ENCODE measurements at places on chromosomes 7 and 10. TPM values are rescaled to one million over a fixed set of nuclear protein-coding genes. Genes with fewer than 3 reads are reported as not detected.

Gene GRID2IP
- 0.29 TPM for total RNA-seq

Gene TRIL
- total RNA-seq: not detected

Gene CYP3A4
- total RNA-seq: not detected

Gene AOC1
- not detected for total RNA-seq

Gene SNX10
- 41.8 TPM for total RNA-seq

Gene GCK
- 1.3 TPM for total RNA-seq

Gene COL28A1
- total RNA-seq: 0.16 TPM

All from activated T-cell treated with anti-CD3 and anti-CD28 coated beads, Interleukin-2, amount 50 U/mL, for 72 hours (primary cell).